ENCODE measurements at places on chromosomes 1 and 21.

DNA sequence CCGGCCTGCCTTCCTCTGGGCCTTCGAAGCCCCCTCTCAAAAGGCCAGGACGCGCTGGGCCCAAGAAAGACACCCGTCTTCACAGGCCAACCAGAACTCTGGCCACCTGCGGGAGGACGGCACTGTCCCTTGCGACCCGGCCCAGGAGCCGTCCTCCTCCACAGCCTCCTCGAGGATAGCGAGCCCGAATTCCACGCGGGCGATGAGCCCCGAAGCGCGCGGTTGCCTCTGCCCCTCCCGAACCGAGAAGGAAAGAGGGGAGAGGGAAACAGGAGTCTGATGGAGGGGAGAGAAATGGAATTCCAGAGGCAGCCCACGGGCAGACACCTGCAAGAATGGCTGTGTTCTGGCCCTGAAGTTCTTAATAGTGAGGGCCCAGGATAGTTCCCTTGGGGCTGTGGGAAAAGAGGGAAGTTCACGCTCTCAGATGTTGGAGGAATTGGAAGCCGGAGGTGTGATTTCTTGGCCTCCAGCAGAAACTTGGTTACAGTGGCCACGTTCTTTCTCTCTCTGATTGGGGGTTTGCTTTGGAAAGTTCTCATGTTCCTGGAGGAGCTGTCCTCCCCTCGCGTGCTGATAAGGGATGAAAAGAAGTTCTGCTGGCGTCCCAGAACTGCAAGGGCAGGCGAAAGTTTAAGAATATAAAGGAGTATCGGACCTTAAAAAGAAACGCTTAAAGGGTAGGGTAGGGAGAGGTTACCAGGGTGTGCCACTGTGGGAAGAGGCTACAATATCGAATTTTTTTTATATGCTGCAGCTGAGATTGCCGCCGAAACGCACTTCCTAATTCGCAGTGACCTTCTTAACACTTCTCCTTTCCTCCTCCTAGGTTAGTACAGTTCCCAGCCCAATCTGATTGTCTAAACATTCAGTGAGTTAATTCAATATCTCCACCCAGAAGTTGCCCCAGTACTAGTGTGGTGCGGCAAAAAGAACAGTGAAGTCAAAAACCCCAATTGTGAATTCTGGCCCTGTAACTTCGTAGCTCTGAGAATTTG is 5.8 kb upstream of the SLC44A5 start:
- no peak for DNase-seq

GRCh38 chr1:152626744-152627143 is 3.8 kb upstream of the LCE3A start:
- DNase-seq, result no peak

GRCh38 chr1:27601771-27602461 is 2.0 kb downstream of the AHDC1 start:
- no peak for DNase-seq

GRCh38 chr1:57844382-57844980 is 420.6 kb upstream of the DAB1 start:
- DNase-seq, result no peak

- DNase-seq, result no peak
Measured at GRCh38 chr1:38500352-38500751, 359.2 kb downstream of the RRAGC start.

DNA sequence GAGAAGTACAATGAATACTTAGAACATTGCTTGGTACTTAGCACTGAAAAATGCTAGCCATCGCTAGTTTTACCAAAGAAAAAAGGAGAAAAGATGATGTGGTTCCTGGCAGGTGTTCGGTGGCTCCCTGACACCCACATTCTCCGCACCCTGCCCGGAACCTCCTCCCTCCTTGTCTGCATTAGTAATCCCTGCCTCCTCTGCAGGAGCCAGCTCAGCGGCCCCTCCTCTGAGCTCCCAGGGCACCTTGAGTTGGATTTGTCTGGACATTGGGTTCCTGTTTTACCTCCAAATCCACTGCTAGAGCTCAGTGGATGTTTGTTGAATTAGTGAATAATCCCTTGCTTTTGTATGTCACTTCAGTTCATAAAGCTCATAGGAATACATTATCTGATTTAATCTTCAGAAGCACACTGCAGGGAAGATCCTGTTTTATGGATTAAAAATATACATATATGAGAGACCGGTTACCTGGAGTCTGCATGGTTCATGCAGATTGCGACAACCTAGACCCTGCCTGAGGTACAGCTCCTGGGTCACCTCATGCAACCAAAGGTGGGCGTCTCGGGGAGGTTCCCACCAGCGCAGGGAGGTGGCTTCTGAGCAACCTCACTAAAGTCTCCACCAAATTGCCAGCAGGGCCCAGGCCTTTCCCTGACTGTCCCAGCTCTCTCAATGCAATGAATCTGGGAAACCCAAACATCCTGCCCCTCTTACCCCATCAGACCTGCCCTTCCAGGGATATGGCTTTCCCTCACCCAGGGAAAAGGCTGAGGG is 24.2 kb downstream of the PCAT6 start:
- no peak for DNase-seq

DNA sequence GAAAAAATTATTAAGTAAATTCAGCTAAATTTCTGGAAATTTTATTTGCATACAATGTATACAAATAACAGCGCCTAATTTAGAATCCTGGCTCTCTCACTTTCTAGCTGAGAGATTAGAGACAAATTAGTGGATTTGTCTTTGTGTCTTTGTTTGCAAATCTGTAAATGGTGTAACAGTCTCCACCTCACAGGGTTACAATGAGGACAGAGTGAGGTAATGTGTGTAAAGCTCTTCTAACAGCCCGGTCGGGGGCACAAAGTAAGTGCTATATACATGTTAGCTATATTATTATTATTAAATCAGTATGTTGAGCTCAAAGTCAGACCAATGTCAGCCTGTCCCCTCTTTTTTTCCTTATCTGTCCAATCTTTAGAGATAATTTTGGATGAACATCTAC is 5.0 kb upstream of the ADAMTSL4 start:
- DNase-seq, result no peak

DNA sequence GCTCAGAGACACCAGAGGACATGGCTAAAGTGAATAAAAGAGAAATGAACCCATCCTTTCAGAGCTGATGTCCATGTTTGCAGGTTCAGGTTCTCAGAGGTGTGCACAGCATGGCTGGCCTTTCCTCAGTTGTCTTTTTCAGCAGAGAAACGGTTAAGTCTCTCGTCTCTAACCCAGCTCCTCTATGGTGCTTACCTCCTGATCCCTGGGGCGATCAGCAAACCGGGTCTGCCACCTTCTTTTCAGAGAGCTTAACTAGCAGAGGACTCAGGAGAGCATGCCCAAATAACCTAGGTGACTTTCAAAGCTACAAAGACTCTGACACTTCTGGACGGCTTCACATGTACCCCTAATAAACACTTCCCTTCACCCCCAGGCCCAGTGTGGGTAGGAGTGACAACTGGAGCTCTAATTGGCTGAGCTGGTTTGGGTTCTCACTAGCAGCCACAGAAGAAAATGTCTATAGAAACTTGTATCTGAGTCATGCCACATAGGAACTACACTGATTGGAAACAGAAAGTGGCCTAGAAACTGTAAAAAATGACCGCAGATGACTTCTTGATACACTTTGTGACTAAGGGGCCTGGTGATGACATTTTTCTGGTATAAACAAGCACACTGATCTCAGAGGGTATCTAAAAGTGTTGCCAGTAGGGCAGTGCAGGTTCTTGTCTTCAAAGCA is at the start of gene AIM2:
Gene AIM2 (minus strand): TSS at position 329 of the 682 bp plus-strand sequence. CDS start 3,267 bp downstream, outside the sequence.
- DNase-seq, result no peak

DNA sequence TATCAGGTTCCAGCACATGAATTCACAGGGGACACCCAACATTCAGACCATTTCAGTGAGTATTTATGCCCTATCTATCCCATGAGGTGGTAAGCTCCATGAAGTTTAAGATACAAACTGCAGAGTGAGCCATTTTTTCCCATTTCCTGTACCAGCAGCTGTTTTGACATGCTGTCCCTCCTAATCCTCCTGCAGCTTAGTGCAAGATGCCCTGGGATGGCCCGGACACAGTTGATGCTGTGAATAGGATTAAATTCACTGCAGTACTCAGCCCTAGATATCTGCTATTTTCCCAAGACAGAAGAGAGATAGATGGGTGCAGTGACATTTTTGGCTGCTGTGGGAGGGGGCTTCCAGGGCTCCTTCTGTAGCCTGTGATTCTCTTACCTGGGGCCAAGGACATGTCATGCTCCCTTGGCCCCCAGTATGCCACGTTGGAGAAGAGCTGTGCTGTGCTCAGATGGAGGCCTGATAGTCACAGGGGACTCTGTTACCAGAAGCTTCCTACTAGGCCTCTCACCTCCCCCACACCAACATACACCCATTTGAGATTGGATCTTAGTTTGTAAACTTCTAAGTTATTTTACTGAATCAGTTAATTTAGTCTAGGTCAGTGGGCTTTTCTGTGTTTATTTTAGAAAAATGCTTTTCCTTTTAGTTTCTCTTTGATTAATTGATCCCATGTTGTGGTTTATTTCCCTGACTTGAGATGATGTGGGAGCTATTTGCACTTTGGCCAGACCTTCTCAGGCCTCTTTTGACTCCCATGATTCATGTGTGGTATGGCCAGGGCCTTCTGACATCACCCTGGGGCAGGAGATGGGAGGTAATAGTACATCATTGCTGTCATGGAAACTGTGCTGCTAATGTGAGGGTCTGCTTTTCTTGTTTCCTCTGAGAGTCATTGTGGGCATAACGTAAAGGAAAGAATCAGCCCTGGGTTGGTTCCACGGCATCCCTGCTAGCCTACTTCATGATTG is 92.6 kb downstream of the ST3GAL3 start:
- no peak for DNase-seq

GRCh38 chr1:172398970-172399755 is 21.3 kb upstream of the C1orf105 start:
- peak; percentile 34 for DNase-seq

DNA sequence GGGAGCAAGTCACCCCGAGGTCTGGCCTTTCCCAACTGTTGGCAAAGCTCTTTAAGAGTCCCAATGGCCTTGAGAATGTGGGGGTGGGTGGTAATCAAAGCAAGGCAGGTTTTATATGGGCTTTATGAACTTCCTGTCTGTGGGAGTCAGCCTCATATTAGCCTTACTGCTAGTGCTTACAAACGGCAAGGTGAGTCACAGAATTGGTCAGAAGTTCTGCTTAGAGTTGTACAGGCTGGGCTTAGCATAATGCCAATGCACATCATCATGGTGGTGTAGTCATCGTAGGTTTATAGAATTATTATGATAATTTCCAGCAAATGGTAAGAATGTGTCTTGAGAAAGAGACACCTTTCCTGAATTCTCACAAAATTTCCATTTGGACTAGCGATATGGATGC is 192.7 kb upstream of the KIAA0040 start:
- DNase-seq, result no peak

DNA sequence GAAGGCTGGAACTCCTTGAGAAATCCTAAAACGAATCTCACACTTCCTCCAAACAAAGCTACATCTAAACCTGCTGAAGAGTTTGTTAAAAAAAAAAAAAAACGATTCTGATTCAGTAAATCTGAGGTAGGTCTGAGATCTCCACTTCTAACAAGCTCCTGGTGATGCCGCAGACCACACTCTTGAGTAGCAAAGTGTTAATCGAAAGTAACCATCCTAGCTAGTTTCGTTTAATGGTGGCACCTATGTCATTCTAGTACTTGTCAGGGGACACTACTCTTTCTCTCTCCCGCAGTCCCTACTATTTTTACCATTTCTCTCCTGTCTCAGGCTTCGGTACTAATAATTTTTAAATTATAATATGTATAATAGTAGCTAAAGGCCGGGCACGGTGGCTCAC is 2.1 kb downstream of the CLCC1 start:
- no peak for DNase-seq

DNA sequence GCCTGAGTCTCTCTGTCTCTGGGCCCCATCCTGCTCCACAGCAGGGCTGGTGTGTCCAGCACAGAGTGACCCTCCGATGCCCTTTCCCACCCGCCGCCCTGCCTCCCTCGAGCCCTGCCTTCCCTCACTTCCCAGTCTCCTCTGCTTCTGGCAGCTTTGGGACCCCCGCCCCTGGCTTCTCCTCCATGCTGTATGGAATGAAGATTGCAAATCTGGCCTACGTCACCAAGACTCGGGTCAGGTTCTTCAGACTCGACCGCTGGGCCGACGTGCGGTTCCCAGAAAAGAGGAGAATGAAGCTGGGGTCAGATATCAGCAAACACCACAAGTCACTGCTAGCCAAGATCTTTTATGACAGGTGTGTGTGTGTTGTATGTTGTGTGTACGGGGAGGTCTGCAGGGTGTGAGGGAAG is 14.3 kb downstream of the MOV10 start:
- DNase-seq, result no peak

DNA sequence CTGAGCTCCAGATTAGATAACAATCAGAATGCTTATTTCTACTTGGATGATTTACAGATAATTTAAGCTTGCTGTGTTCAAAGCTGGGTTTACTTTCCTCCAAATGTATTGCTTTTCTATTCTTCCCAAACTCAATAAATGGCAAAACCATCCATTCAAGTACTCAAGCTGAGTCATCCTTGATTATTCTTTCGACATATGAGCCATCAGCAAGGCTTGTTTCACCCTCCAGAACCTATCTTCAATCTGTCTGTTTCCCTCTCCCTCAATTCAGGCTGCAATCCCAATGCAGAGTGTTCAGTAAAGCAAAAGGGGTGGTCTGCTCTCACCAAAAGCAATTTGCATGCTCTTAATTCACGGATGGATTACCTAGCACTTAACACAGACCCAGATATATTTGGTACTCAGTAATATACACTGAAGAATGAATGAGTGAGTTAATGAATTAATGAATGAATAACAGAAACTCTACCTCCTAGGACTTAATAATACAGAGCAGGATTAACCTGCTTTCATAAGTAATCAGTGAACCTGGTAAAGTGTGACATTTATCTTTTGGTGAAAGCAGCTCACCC is 41.9 kb downstream of the DDR2 start:
- DNase-seq, result no peak

- DNase-seq, result no peak
Measured at GRCh38 chr1:30014031-30014430, 709.4 kb downstream of the MATN1 start.

GRCh38 chr1:206951318-206952100 is 5.2 kb upstream of the PIGR start:
- no peak for DNase-seq

DNA sequence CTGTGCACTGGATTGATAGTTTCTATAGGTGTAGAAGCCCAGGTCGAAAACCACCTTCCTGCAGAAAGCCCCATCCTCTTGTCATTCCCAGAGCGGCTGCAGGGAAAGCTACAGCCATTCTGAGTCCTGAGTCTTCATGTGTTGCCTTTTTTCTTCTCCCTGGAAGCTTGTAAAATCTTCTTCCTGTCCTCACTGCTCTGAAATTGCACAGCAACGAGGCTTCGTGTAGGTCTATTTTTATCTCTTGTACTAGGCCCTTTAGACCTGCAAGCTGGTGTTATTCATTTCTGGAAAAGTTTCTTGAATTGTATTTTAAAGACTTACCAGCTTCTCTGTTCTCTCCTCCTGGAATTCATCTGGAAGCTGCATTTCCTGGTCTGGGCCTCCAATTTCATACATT is 44.2 kb upstream of the ETS2 start:
- DNase-seq, result no peak

- DNase-seq, result no peak
Measured at GRCh38 chr21:46603228-46603627, 1.7 kb downstream of the S100B start.

- DNase-seq, result no peak
Measured at GRCh38 chr1:95073446-95073845, 695 bp upstream of the ALG14 start.
